ENCODE measurements at places on chromosomes 7 and 10. TPM values are rescaled to one million over a fixed set of nuclear protein-coding genes. Genes with fewer than 3 reads are reported as not detected.

GRCh38 chr7:4208586-4208985, 473.5 kb upstream of the FOXK1 start:
- peak; percentile 74 for DNase-seq

GRCh38 chr7:67493366-67493765, 496.7 kb downstream of the TYW1 start:
- no peak for DNase-seq

- peak; percentile 35 for DNase-seq
Measured at GRCh38 chr10:50322077-50322476, 70.8 kb upstream of the ASAH2 start.

DNA sequence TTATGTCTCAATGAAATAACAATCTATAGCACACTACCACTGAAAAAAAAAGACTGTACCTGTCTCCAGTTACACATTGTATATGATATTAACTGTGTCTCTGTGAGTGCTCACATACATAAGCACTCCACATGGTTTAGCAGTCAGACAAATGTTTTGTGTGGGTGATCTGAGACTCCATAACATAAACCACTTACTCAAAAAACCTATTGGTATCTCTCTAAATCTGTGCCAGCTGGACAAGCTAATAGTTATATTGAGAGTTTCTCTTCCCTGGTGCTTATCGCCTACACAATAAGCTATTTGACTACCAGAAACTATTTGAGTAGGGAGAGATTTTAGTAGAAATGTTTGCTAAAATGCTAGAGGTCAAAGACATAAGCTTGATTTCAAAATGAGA, 190.1 kb upstream of the AGR3 start:
- no peak for DNase-seq

- peak; percentile 94 for DNase-seq
Measured at GRCh38 chr7:100827330-100828226, at the start of gene EPHB4. Gene EPHB4 (minus strand): TSS chr7:100827523. CDS start chr7:100827030, 493 bp downstream.

DNA sequence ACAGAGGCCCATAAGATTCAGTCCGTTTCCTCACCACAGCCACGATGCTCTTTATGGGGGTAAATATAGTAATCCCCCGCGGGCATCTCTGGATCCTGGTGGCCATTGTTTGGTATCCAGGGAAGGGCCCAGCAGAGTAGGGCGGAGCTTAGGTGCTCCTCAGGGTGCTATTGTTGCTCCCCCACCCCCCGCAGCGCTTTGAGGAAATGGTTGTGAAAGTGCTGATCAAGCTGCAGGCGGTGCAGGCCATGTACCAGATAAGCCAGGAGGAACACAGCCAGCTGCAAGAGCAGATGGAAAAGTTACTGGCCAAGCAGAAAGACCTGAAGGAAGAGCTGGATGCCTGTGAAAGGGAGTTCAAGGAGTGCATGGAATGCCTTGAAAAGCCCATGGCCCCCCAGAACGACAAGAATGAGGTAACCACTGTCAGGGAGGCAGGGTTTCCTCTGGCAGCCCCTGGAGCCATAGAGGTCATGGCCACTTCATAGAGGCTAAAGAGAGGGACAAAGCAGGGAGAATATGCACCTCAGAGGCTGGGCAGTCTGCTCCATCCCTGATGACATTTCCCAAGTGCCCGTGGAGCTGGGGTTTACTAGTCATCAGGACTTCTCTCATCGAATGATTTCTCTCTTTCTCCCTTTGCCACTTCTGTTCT, 17.6 kb upstream of the FLNC start:
- no peak for DNase-seq

DNA sequence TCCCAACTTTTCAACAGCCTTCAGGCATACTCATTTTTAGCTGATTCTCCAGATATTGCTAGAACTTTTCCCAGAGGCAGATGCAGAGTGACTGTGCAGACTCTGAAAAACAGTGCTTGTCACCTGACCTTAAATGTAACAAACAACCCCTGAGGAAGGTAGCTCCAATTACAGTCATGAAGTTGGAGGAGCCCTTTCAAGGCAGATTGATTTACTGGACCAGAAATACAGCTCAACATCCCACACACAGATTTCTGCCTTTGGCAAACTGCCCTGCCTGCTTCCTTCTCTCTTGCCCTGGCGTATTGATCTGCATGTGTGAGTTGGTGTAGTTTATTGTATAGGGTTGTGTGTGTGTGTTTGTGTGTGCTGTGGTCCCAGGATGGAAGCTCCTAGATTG, 38.5 kb downstream of the PYROXD2 start:
- no peak for DNase-seq

DNA sequence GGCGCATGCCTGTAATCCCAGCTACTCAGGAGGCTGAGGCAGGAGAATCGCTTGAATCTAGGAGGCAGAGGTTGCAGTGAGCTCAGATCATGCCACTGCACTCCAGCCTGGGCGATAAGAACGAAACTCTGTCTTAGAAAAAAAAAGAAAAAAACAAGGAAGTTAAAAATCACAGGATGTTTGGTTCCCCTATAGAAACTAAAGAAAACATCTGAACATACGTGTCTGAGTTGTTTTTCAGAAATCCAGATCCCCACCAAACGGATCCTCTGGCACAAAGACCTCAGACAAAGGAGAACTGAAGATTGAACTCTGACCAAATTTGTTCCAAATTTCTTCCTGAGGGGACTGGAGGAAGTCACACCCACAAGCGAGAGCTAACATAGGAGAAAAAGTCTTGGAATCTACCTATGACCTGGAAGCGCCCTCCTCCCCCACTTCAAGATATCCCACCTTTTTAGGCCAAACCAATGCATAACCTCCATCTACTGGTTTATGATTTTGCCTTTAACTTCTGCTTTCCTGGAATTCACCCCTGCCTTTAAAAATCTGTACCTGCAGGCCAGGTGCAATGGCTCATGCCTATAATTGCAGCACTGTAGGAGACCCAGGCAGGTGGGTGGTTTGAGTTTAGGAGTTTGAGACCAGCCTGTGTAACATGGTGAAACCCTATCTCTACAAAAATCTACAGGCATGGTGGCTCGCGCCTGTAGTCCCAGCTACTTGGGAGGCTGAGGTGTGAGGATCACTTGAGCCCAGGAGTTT, 19.7 kb upstream of the SIRT1 start:
- no peak for DNase-seq

- DNase-seq = no peak
Measured at GRCh38 chr7:41869091-41869490, 166.2 kb upstream of the INHBA start.

DNA sequence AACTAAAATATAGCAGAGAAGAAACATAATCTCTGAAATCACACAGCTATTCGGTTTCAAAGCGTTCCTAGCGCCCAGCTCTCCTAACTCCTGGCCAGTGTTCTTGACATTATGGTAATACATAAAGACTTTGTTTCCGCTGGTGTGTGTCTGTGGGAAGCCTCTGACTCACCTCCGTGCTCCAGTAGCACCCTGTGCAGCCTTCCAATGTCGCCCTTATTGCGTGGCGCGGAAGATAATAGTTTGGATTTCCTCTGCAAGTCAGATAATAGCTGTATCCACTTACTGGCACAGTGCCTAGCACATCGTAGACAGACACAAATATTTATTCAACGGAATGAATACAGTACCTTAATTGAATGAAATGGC, 570 bp downstream of the BMS1 start:
- DNase-seq = no peak

- peak; percentile 75 for DNase-seq
Measured at GRCh38 chr10:7410301-7410861, 453 bp downstream of the SFMBT2 start.

DNA sequence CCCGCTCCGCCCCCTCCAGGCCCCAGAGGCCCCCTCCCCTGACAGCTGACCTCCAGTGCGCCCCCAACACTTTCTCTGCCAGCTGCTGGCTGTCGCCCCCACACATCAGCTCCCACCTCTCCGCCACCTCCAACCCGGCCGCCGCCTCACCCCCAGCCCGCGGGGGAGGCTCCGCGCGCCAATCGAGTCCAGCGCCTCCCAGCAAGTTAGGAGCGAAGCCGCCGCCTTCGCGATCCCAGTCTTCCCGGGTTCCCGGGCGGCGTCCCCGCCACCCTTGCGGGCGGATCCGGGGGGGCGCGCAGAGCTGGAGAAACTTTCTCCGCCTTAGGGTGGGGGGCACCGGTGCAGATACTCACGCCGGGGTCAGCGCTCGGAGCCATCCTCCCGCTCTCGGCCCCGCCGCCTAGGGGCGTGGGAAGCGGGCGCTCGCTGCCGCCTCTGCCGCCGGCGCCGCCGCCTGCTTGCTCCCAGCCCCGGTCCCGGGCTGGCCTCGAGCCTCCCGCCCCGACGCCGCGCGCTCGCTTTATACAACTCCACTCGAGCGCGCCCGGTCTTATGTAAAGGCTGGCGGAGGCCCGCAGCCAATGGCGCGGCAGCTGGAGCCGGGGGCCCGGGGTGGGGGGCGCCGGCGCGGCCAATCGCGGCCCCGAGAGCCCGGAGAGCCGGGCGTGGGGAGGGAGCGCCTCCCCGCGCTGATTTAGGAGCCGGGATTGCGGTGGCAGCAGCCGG, at the start of gene CRTAC1:
CRTAC1 (minus strand) TSS at position 529 of the 729 bp plus-strand sequence; CDS start at position 380, 149 bp downstream.
- peak; percentile 90 for DNase-seq

The FKBP6 gene
- not detected for total RNA-seq

The TMEM176B gene
- total RNA-seq = not detected

The SLC26A3 gene
- not detected for total RNA-seq

The LRRC4 gene
- total RNA-seq = 0.29 TPM

The SLC26A5 gene
- total RNA-seq = not detected

The IFIT2 gene
- 9.0 TPM for total RNA-seq

The GBX1 gene
- total RNA-seq = not detected

Data from osteoblast (primary cell).